ENCODE measurements at places on chromosomes 5 and 9.

- DNase-seq = no peak
Measured at GRCh38 chr5:146632620-146633322, 116.8 kb upstream of the GPR151 start.

DNA sequence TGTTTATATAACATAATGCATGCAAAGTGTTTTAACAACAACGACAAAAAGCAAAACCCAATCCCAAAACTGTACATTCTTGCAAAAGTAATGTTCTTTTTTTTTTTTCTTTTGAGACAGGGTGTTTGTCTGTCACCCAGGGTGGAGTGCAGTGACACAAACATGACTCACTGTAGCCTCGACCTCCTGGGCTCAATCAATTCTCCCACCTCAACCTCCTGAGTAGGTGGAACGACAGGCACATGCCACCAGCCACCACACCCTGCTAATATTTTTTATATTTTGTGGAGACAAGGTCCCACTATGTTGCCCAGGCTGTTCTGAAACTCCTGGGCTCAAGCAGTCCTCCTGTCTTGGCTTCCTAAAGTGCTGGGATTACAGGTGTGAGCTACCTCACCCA, 13.6 kb upstream of the HAVCR1 start:
- DNase-seq = no peak

DNA sequence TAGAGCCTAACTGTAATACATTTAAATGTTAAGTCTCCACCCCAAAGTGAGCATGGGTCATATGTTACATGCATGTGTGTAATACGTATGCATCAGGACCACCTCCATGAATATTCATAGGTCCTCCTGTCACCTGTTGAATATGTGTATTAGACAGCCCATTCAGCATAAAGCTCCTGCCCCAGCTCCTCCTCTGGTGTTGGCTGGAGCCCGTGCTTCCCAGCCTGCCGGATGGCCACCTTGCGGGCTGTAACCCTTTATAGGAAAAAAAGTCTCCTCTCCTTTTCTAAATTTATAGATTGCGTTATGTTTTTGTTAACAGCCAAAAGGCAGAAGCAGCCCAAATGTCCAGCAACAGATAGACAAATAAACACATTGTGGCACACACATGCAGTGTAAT, 299.5 kb downstream of the MED10 start:
- DNase-seq = no peak

DNA sequence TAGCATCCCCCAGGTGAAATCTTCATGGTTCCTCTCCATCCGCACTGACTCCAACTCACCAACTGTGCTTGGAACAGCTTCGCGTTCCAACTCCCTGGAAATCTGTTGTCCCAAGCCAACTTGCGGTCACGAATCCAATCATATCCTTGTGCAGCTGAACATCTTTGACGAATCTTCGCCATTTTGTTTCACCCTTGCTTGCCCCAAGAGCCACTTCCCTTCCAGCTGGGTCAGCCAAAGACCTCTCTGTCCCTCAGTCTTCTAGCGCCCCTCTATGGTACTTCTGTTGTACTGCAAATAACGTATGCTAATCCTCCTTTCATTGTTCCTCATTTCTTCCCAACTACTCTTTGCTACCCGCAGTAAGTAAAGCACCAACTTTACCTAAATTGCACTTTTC, 61.0 kb upstream of the TARS1 start:
- DNase-seq = no peak

Data from activated T-cell treated with anti-CD3 and anti-CD28 coated beads, Interleukin-2, amount 50 U/mL, for 4 hours (primary cell).